Stimulated activated naive CD8-positive, alpha-beta T cell treated with anti-CD3 and anti-CD28 coated beads, Interleukin-15, amount 100 ng/mL, for 72 hours (primary cell): ENCODE measurements at places on chromosomes 7 and 10.

GRCh38 chr10:34433241-34434076 lies 381.6 kb downstream of the PARD3 start:
- no peak for DNase-seq

DNA sequence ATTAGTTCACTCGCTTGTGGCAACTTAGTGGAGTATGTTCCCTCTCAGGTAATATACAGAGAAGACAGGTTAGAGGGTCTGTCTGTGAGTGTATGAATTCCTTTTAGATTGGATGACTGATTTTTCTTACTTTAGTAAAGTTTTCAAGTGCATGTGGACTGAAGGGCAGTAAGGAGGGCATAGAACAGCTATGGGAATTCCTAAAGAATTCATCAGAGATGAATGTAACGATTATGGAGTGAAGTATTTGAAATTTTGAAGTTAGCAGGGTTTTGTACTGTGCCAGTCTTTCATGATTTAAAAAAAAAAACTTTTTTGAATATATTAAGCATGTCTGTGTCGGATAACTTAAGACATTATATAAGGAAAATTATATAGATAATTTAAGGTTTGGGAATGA lies 15.5 kb downstream of the MAPK8 start:
- DNase-seq, result no peak

GRCh38 chr10:79430936-79431335 lies 14.5 kb downstream of the ZCCHC24 start:
- no peak for DNase-seq

DNA sequence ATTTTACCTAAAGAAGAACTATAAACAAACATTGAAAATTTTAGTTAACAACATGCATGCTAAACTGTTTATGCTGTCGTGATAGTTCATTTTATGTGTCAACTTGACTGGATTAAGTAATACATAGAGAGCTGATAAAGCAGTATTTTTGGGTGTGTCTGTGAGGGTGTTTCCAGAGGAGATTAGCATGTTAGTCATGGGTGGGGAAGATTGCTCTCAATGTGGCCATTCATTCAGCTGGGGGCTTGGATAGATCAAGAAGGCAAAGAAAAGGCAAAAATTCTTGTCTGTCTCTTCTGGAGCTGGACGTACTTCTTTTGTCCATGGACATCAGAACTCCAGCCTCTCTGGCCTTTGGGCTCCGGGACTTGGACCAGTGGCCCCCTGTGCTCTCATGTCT lies 172.9 kb upstream of the SEMA3E start:
- no peak for DNase-seq

DNA sequence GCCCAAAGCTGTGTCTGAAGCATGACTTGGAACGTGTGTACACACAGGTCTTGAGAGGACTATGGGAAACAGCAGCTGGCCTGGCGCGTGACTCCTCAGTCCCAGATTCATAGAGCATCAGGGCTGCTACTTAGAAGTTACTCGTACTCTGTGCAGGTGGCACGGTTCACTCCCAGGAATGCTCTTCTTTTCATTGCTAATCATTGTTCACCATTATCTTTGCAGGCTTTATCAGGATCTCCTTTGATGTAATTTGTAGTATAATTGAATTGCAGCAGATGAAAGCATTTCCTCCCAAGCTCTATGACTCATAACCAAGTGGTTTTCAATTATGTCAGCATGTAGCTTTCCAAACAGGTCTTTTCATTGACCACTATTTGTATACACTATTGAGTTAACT lies 938.9 kb downstream of the NRG3 start:
- DNase-seq, result no peak

DNA sequence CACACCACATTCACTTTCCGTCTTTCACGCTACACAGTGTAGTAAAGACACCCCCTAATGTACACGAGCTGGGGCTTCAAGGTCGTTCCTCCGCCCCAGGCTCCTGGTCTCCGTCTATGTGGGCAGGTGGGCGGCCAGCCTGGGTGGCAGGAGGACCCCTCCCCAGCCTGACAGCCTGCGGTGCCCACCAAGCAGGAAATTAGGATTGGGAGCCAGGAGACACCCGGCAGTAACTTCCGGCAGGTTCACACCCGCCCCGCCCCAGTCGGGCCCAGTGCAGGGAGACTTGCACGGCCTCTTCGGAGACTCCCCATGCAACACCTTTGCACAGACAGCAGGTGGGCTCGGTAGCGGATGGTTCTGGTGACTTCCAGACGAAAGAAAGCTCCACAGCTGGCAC lies 27.7 kb upstream of the ADGRA1 start:
- DNase-seq, result no peak

- DNase-seq, result no peak
These were observed 73.8 kb downstream of the RBM20 start for GRCh38 chr10:110717781-110718589.

- DNase-seq, result no peak
These were observed 65.5 kb upstream of the TRIM8 start for GRCh38 chr10:102578782-102579181.

DNA sequence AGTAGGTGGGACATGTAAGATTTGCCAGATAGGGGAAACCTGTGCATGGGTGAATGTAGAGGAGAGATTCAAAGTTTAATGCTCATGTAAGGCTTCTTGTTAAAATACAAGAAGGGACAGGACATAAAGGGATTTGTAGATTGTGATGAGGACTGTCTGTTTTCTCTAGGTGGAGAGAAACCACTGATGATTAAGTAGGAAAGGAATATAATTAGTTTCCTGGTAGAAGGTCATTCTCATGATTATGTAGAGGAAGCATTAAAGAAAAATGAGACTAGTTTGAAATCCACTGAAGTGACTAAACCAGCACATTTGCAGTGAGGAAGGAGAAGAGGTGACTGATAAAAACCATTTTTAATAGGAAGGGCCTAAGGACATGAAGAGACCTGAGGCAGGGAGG lies 19.6 kb upstream of the MACC1 start:
- DNase-seq, result no peak

GRCh38 chr7:135164357-135165061 lies 6.0 kb downstream of the CYREN start:
- no peak for DNase-seq

DNA sequence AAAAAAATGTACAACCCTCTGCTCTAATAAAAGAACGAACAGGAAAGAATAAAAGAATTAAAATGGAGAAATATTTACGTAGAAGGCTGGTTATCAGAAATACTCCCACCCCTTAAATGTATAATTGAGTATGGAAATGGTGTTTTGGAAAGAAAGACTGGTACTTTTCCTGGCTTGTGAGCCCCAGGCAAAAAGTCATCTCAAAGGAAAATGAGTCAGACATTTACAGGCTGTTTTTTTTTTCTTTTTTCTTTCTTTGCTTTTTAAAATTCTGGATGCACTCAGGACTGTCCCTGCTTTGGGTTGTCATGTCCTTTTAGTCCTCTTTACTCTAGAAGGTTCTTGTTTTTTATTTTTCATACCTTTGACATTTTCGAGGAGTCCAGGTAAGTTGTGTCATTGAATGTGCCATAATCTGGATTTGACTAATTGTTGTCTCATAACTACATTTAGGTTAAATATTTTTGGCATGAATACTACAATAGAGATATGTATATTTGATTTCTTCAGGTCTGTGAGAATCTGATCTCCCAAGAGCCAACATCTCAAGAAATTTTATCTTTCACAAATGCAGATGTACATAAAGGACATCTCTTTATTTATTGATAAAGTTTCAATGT lies 313.0 kb upstream of the GLI3 start:
- no peak for DNase-seq

DNA sequence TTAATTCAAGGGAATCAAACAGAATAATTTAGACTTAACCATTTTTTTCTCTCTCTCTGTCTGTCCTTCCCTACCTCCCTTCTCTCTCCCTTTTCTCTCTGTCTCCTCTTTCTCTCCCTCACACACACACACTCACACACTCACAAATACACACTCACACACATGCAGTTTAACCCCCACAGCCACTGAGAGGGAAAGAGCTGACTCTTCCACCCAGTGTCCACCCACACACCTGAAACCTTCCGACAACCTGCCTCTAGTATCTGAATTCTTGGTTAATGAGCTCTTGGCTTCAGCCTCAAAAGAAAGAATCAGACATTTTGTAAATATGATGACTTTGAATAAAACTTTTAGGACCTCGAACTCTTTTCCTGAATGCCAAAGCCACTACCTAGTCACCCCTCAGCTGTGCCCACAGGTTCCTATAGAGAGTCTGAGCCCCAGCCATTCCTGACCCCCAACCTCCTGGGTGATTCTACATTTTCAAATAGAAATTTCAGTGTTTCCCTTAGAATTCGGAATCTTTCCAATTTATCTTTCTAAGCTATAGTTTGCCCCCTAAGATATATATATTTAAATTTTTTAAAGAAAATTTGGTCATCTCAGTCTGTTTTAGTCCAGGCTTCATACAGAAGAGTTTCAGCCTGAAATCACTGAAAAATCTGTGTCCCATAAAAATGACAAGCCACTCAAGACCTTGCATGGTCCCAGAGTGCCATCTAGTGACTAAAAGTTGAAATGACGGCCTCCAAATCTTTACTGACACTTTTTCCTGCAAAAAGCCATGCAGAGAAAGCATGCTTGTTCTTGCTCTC lies 202.8 kb downstream of the IPMK start:
- peak; percentile 9 for DNase-seq

- no peak for DNase-seq
These were observed 173.5 kb downstream of the PLXNA4 start for GRCh38 chr7:132402751-132403245.

GRCh38 chr10:123552760-123553554 lies 113.2 kb upstream of the GPR26 start:
- DNase-seq, result no peak

- no peak for DNase-seq
These were observed 36.7 kb downstream of the CSGALNACT2 start for GRCh38 chr10:43174969-43175368.

DNA sequence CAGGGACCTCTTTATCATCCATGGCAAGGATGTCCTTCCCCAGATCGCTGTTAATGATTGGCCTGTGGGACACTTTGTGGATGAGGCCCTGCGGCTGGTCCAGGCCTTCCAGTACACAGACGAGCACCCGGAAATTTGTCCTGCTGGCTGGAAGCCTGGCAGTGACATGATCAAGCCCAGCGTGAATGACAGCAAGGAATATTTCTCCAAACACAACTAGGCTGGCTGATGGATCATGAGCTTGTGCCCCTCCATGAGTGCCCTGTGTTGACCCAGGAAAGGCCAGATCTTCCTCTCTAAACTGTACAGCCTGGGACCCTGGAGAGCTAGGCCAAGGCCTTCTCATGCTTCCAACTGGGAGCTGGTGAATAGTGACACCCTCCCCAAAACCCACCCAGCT lies 124.1 kb downstream of the CUL2 start:
- no peak for DNase-seq

DNA sequence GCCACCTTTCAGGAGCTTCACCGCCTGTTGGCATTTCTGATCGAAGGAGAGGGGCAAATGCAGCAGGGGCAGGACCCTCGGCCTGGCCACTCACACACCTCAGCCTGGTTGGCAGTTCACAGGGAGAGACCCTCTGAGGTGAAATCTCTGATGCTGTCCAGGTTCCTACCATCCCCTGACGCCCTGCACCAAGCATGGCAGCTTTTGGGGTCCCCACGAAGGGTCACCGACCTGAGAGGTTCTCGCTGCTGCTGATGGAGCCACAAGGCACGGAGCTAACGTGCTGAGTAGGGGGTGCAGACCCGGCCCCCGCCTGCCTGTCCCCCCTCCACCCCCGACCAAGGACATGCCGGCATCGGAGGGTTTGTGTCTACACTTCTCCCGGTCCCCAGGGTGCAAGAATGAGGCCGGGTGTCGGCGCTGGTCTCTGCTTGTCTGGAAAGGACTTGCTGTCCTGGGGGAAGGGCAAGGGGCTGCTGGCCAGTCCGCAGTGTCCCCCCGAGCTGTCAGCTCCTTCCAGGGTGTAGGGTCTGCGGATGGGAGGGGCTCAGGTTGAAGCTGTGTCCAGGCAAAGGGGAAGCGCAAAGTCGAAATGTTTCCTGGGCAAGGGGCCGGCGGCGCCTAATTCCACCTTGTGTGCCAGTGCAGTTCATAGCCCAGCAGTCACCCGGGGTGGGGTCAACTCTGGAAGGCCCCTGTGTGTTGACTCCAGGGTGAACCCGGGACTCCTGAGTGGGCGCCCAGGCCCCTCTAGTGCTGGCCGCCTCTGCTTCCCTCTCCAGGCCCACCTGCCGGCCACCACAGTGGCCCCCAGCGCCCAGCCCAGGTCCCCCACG lies 132.6 kb downstream of the DNAJB6 start:
- DNase-seq, result no peak

- DNase-seq, result no peak
These were observed 353.6 kb upstream of the AUTS2 start for GRCh38 chr7:69244701-69245100.

DNA sequence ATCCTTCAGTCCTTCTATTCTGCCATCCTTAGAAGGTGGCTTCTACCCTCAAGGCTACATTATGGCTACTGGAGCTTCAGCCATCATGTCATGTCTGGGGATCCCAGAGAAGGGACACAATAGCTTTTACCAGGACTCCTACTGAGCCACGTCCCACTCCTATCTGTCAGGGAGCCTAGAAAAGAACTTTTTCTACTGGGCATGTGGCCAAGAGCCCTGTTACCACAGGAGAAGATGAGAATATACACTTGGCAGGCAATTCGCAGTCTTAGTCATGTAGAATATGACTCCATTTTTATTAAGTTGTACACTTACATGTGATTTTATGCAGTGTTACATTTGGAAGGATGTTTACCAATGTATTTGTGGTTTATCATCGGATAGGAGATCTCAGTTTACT lies 64.6 kb upstream of the KCNMA1 start:
- DNase-seq, result no peak

DNA sequence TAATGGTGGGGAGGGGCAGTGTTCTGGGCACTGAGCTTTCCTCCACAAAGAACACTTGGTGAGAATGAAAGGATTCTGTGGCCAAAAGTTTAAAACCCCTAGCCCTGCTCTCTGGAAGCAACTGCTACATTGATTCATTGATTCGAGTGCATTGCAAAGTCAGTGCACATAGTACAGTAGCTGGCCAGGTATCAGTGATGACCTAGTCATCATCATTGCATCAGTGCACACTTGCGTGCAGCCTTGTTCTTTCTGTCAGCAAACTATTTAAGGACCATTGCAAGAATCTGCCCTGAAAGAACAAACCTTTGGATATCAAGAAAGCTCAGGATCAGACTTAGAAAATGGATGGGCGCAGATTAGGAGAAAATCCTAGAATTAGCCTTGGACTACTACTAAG lies 47.4 kb downstream of the CUL1 start:
- DNase-seq, result no peak

DNA sequence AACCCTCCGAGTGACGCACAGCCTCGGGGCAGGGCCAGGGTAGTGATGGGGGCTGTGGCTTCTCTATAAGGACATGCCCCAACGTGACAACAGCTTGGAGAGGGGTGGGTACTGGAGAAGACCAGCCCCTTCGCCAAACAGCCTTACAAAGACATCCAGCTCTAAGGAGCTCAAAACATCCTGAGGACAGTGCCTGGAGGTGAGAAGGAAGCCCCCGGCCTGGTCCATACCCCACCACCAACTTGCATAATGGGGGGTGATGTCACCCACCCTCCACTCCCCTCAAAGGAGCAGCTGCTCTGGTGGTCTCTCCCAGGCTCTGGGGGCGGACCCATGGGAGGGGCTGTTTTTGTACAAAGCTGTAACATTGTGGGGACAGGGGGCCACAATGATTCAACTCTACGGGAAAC lies 15.1 kb downstream of the PRSS2 start:
- DNase-seq, result peak; percentile 85

- DNase-seq, result no peak
These were observed 66.1 kb downstream of the MDFIC start for GRCh38 chr7:114988026-114988425.

GRCh38 chr10:10785627-10786026 lies 232.0 kb upstream of the CELF2 start:
- DNase-seq, result no peak

GRCh38 chr7:6271060-6271658 lies 1.3 kb downstream of the CYTH3 start:
- peak; percentile 17 for DNase-seq

GRCh38 chr7:41869997-41870396 lies 167.1 kb upstream of the INHBA start:
- no peak for DNase-seq
